Activated T-helper 17 cell treated with anti-CD3 and anti-CD28 coated beads, Interleukin-2, amount 50 U/mL, for 72 hours (primary cell): ENCODE measurements at places on chromosomes 5 and 9.

DNA sequence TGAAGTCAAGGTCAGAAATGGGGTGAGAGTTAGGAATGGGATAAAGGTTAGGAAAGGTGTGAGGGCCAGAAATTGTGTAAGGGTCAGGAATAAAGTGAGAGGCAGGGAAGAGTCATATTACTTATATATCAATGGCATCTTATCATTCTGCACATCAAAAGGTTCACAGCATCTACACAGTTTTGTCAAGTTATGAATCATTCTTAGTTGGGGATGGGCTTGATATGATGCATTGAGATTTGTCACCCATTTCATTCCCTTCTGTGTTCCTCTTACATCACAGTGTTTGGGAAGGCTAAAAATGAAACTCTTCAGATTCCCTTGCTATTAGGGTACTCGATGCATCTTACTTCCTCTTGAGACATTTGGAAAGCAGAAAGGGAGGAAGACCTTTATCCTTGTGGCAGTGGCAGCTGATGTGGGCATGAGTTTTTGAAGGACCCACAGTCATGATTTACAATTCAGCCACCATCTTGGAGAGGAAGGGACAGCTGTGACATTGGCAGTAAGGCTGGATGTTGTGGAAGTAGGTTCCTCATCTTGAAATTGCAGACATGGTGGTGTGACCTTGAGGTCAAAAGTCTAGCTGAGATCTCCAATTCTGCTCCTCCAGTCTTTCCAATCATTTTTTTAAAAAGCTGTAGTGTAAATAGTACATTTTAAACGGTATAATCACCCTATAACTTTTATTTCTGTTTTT lies 24.2 kb upstream of the NPR3 start:
- H3K4me3 ChIP-seq, result no peak overlapping the region
- H3K4me1 ChIP-seq, result no peaks in the 10 kb centered on the region
- peaks cover 14% of the 10 kb centered on the region for H3K27me3 ChIP-seq
- H3K36me3 ChIP-seq, result no peaks in the 10 kb centered on the region

DNA sequence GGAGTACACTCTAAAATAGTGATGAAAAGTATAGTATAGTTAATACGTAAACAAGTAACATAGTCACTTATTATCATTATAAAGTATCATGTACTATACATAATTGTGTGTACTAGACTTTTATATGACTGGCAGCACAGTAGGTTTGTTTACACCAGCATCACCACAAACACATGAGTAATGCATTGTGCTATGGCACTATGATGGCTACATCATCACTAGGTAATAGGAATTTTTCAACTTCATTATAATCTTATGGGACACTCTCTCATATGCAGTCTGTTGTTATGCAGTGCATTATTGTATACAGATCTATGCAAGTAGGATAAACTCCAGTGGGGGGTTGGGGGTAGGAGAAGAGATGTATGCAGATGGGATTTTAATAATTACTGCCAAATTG lies 52.7 kb upstream of the ELL2 start:
- H3K4me3 ChIP-seq, result no peak overlapping the region
- no peaks in the 10 kb centered on the region for H3K27me3 ChIP-seq
- H3K27ac ChIP-seq, result no peak overlapping the region

DNA sequence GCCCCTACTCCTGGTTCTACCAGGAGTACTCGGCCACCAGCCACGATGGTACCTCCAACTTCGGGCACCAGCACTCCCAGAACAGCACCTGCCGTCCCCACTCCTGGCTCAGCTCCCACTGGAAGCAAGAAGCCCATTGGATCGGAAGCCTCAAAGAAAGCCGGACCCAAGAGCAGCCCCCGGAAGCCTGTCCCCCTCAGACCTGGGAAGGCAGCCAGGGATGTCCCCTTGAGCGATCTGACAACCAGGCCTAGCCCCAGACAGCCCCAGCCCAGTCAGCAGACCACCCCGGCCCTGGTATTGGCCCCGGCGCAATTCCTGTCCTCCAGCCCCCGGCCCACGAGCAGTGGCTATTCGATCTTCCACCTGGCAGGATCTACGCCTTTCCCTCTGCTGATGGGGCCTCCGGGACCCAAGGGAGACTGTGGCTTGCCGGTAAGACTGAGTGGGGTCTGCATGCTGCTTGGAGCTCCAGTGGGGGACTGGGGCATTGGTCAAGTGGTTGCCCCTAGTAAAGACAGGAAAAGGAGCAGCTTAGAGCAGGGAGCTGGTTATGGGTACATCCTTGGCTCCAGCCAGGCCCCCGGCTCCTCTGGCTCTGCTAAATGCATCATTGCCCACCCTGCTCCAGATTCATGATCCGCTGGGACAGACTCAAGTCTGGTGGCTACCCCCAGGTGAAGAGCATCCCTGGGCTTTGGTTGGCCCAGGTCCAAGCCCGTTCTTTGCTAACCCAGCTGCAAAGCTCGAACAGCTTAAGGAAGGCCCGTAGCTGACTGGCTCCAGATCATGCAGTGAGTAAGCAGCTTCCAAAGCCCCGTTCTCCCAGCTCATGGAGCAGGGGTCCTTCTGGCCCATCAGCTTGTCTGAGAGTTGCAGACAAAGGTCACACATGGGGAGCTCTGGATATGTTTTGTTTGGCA lies 14.0 kb downstream of the COL27A1 start:
- no peak overlapping the region for H3K4me3 ChIP-seq
- no peak overlapping the region for H3K27ac ChIP-seq

GRCh38 chr5:3010301-3010952 lies 258.9 kb upstream of the IRX2 start:
- H3K4me1 ChIP-seq, result no peaks in the 10 kb centered on the region
- H3K4me3 ChIP-seq, result no peak overlapping the region
- H3K27ac ChIP-seq, result no peak overlapping the region

DNA sequence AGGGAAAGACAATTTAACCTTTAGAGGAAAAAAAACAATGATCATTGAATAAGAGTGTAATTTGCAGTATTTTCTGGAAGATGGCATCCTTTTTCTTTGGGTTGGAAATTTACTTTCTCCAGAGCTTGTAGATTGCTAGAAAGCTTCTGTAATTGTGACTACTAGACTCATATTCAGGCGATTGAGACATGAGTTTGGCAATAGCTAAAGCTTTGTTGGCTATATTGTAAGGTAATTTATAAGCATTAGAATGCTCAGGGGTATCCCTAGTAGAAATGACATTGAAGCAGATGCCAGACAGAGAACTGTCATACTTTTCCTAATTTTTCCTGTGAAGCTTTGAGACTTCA lies 115.3 kb downstream of the UNC13B start:
- H3K36me3 ChIP-seq, result no peaks in the 10 kb centered on the region
- H3K4me1 ChIP-seq, result peaks cover 14% of the 10 kb centered on the region
- no peak for ATAC-seq
- peak overlapping the region; percentile 54 for H3K4me3 ChIP-seq
- H3K27ac ChIP-seq, result peak overlapping the region; percentile 82

GRCh38 chr9:108913391-108913790 lies 20.5 kb downstream of the ELP1 start:
- no peak overlapping the region for H3K4me3 ChIP-seq
- no peak for ATAC-seq
- H3K27me3 ChIP-seq, result no peaks in the 10 kb centered on the region
- H3K4me1 ChIP-seq, result peaks cover 8% of the 10 kb centered on the region
- no peak overlapping the region for H3K27ac ChIP-seq

GRCh38 chr5:43006424-43007202 lies 33.5 kb downstream of the ANXA2R start:
- H3K4me1 ChIP-seq, result peaks cover 25% of the 10 kb centered on the region
- H3K36me3 ChIP-seq, result peaks cover 20% of the 10 kb centered on the region
- H3K27me3 ChIP-seq, result no peaks in the 10 kb centered on the region

DNA sequence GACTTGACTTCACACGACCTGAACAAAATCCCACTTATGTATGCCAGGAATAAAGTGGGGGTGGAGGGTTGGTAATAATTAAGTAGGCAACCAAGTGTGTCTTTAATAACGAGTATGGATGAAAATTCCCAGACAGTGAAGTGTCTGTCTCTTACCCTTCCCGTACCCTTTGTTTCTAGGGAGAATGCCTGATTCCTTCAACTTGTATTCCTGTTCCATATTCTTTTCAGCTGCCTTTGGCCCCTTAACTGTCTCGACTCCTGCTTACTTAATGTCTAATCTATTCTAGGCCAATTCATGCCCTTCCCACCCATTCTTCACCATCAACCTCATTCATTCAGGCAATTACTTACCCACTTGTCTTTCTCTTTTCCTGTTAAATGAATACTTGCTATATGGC lies 380.5 kb downstream of the RAB3C start:
- no peaks in the 10 kb centered on the region for H3K4me1 ChIP-seq
- no peak overlapping the region for H3K4me3 ChIP-seq
- peaks cover 4% of the 10 kb centered on the region for H3K27me3 ChIP-seq
- no peaks in the 10 kb centered on the region for H3K36me3 ChIP-seq

DNA sequence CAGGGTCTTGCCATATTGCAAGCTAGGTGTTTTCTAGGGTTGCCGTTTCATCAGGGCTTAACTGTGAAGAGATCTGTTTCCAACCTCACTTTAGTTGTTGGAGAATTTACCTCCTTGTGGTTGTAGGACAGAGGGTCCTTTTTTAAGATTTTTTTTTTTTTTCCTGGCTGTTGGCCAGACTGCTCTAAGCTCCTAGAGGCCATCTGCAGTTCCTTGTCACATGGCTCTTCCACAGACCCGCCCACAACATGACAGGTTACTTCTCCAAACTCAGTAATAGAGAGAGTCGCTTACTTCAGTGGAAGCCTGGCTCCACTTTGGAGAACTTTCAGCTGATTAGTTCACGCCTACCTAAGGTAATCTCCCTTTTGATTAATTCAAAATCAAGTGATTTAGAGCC lies 543.7 kb downstream of the DMRTA1 start:
- no peak overlapping the region for H3K27ac ChIP-seq
- no peak for ATAC-seq
- H3K4me1 ChIP-seq, result no peaks in the 10 kb centered on the region
- no peak overlapping the region for H3K4me3 ChIP-seq
- no peaks in the 10 kb centered on the region for H3K27me3 ChIP-seq
- H3K36me3 ChIP-seq, result no peaks in the 10 kb centered on the region

DNA sequence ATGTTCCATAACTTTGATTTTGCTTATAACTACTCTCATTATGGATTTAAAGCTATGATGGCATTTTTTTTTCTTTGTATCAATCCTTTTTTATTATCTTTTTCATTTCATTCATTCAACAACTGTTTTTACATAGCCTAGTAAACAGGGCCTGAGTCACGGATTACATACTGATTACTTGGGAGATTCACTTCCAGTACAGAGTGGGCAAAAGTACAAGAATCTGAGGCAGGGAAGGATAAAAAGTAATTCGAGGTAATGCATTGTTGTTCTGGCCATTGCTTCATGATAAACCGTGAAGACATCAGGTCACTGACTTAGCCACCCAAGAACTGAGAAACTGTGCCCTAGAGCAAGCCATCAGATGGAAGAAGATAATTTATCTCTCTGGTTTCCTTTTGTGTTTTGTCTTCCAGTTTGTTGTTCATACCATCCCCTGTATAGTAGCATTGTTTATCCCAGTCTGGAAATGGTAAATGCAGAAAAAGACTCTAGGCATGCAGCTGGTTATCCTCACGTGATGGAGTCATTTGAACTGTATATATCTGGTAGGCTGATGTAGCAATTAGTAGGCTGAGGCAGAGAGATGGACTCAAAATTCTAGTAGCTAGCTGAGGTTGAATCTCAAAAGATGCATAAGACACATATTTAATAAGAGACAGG lies 145.6 kb downstream of the CNTLN start:
- no peaks in the 10 kb centered on the region for H3K4me1 ChIP-seq
- H3K27ac ChIP-seq, result no peak overlapping the region
- H3K36me3 ChIP-seq, result no peaks in the 10 kb centered on the region

- H3K27me3 ChIP-seq, result no peaks in the 10 kb centered on the region
- no peak for ATAC-seq
- H3K27ac ChIP-seq, result no peak overlapping the region
These were observed 627.2 kb downstream of the PSAT1 start for GRCh38 chr9:78923966-78924659.

DNA sequence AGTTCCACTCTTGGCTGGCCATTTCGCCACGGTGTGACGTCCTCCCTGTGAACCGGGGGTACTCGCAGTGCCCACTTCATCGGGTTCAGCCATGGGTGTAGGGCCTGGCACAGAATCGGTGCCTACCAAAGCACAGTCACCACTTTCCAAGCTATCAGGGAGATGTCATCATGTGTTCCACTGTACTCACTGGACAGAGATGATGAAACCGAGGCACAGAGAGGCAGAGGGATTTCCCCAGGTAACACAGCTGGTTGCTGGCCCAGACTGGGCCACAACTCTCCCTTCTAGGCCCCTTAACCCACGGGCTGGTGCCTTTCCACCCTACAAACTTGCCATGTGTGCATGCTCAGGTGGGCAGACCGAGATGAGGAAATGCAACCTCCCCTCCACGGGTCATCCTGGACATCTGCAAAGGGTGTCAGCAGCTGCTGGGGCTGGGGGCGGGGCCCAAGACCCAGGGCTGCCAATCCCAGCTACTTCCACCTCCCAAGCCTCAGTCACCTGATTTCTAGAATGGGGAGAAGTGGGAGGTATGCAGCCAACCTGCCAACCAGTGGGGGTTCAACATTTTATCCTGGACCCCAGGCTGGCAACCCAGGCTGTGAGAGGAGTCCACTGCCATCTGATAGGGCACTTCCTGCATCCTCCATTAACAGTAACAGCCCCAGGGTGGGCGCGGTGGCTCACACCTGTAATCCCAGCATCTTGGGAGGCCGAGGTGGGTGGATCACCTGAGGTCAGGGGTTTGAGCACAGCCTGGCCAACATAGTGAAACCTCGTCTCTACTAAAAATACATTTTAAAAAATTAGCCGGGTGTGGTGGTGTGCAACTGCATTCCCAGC lies 893 bp upstream of the SH2D3C start:
- peak overlapping the region; percentile 100 for H3K4me3 ChIP-seq
- peak; percentile 82 for ATAC-seq
- peak overlapping the region; percentile 99 for H3K27ac ChIP-seq

GRCh38 chr5:111528056-111528455 lies 15.7 kb upstream of the STARD4 start:
- H3K4me3 ChIP-seq, result no peak overlapping the region
- no peaks in the 10 kb centered on the region for H3K36me3 ChIP-seq
- no peak for ATAC-seq
- H3K4me1 ChIP-seq, result peaks cover 6% of the 10 kb centered on the region

- H3K4me3 ChIP-seq, result no peak overlapping the region
- ATAC-seq, result no peak
- H3K36me3 ChIP-seq, result no peaks in the 10 kb centered on the region
These were observed 252.7 kb upstream of the IL12B start for GRCh38 chr5:159582756-159583541.
